ENCODE measurements at places on chromosomes 7 and 10.

- DNase-seq, result no peak
Observed at GRCh38 chr10:15385552-15386455, 14.7 kb upstream of the FAM171A1 start.

GRCh38 chr7:2019711-2020511, 212.8 kb downstream of the MAD1L1 start:
- DNase-seq, result peak; percentile 89

- DNase-seq, result peak; percentile 76
Observed at GRCh38 chr7:42692621-42693020, 219.2 kb downstream of the C7orf25 start.

DNA sequence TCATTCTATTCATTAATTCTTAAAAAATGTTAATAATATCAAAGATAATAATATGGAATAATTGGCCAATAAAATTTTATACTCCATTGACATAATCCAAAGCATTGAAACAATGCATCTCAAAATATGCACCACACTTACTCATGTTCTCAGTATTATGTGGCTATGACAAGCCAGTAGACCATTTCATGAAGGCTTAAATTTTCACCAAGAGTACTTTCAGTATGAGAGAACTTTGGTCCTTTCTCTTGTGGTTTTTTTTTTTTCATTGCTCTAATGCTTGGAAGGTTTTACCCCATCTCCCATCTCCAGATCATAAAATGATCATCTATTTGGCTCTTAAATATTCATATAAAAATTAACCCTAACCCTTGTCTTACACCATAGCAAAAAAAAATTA, 45.5 kb upstream of the TMEM140 start:
- DNase-seq, result no peak

DNA sequence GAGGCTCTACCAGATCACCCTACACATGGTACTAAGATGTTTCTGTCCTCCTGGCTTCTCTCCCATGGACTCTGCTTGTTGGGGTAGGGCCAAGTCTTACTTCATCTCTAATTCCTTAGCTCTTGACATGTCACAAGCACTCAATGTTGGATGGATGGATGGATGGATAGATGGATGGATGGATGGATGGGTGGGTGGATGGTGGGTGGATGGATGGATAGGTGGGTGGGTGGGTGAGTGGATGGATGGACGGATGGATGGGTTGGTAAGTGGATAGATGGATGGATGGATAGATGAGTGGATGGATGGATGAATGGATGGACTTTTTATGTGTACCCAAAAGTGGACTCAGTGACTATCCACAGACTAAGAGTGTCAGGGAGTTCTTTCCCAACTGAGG, 28.5 kb downstream of the HSPA12A start:
- no peak for DNase-seq

GRCh38 chr10:70380350-70381135, 1.9 kb downstream of the LRRC20 start:
- no peak for DNase-seq

DNA sequence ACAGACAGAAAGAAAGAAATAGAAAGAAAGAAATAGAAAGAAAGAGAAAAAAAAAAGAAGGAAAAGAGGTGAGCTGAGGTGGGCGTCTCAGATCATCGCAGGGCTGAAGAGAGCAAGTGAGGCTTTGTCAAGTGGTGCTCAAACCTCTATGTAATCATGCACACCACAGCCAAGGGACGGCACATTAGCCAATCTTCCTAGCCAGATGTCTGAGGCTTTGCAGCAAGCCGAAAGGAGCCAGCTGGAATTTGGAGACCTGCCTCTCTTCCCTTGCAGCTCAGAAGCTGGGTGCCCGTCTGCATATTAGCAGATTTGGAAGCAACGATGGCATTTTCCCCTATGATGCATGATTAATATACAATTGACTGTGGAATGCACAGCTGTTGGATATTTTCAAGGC, 52.5 kb downstream of the ADRA2A start:
- no peak for DNase-seq

Data from fibroblast of the conjunctiva (primary cell).